Urothelium cell line (cell line): ENCODE measurements at places on chromosomes 13 and 19.

GRCh38 chr19:6590258-6590826 lies 608 bp downstream of the CD70 start:
- DNase-seq, result peak; percentile 27

DNA sequence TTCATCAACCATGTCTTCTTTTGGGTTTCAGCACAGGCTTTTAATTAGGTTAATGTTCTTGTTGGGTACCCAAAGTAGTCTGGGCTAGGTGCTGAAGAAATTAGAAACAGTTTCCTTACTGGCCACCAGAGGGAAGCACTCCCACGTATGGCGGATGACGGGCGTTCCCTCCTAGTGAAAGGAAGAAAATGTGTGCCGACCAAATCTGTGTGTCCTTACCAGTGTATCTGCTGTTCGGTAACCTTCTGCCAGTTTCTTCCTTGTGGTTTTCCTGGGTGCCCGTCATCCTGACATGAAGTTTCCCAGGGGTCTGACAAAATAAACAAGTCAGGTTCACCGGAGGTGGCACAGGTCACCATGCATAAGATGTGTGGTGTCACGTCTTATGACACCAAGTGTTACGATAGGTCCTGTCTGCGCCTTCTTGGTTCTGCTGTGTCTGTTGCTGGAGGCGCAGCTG lies 6.0 kb upstream of the WDR88 start:
- DNase-seq, result peak; percentile 73

DNA sequence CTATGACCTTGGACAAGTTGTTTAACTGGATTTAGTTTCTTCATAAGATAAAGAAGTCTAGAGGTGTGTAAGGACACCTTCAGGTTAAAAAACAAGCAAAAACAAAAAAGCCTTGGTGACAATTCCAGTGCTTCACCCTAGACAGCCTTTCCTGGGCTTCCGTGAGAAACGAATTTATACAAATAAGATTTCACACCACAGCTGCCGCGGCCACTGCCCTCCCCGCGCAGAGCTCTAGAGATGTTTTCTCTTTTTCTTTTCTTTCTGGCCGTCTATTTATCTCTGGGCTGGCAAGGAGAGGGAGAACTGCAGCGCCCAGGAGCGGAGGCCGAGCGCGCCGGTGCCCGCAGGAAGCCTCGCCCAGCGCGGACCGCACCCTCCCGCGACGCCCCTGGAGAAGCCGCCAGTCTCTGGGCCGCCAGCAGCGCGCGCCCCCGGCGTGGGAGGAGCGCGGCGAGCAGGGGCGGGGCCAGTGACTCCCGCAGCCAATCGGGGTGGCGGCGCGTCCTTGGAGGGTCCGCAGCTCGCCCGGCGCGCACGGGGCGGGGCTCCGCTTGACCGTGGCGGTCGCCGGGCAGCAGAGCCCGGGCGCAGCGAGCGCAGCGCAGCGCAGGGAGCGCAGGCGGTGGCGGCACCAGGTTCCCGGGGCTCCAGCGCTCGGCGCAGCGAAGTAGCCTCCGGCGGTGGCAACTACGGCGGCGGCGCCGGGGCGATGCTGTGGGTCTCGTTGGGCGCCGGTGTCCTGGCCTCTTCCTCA lies 107.0 kb downstream of the RXFP2 start:
- DNase-seq, result peak; percentile 90

- no peak for DNase-seq
These were observed 4.1 kb upstream of the IGSF23 start for GRCh38 chr19:44609219-44609618.

DNA sequence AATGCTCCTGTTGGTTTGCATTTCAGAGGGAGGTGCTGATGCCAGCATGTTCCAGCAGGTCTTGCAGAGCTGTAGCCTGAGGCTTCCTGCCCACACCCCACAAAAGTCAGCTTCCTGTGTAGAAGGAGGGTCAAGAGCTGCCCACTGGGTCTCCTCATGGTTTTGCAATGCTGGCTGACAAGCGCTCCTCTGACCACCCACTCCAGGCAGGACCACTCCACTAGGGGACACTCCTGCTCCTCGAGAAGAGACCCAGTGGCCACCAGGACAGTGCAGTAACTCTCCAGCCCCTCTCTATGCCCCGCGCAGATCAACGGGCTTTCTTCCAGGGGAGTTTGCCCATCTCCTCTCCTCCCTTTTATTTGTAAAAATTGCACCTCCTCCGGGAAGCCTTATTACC lies 72.9 kb upstream of the UQCRFS1 start:
- DNase-seq, result peak; percentile 45

DNA sequence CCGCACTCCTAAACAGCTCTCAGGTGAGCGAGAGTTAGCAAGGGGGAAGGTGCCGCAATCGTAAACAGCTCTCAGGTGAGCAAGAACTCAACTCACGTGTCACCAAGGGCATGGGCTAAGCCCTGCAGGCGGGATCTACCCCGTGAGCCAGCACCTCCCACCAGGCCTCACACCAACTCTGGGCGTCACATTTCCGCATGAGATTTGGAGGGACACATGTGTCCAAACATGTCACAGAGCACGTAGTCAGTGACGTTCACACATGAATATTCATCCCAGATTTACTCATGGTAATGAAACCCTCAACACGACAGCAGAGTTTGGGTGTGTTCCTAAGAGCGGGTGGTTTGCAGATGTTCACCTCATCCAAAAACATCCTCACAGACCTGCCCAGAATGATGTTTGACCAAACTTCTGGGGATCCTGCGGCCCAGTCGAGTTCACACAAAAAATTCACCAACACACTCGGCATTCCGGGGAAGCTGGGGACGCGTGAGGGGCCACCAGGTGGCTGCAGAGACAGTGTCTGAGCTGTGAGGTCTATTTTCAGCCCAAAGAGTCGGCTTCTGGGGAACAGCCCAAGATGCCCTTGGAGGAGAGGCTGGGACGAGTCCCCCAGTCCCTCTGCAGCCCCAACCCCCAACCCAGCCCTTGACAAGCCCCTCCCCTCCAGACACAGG lies 19.6 kb downstream of the C2CD4C start:
- DNase-seq, result no peak

GRCh38 chr13:98214008-98214643 lies 37.1 kb upstream of the RNF113B start:
- DNase-seq, result no peak

DNA sequence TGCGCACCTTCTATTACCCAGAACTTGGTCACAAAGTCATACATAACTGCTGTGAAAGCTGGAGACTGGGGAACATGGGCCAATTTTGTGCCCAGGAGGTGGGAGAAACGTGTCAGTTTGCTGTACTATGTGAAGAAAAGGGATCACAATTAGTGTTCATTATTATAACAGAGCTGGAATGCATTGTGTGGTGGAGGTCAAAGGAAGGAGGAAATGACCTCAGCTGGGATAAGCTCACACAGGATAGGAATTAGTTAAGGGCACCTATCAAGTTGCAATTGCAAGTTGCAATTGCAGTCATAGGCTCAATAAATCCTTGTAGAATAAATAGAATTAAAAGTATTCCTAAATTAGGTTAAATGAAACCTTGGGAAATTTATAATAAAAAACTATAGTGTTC lies 103.9 kb upstream of the OBI1 start:
- DNase-seq, result no peak

DNA sequence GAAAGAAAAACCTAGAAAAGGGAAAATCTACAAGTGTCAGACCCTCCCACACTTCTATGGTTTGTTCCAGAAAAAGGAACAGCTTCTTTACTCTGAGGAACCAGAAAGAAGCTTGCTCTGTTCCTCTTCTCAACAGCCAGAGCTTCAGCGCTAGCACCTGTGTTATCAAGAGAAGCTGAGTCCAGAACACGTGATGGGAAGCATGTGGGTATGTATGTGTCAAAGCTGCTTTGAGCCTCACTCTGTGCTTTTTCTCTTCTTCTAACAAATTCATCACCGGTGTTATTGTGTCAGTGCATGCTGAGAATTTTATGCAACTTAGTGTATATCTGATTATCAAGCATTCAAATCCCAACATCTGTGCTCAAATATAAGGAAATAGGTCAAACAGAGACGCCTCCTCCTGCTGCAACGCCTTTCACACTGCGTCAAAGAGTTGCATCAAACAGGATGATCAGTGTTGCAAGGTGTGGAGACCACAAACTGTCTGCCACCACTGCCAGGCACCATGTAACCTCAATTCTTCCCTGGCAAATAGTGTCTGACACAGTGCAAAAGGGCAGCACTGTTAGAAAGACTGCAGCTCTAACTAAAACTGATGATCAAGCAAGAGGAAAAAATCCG lies 83.9 kb downstream of the LRRC63 start:
- peak; percentile 5 for DNase-seq

- peak; percentile 27 for DNase-seq
These were observed 8.7 kb upstream of the KLF2 start for GRCh38 chr19:16315825-16316505.

DNA sequence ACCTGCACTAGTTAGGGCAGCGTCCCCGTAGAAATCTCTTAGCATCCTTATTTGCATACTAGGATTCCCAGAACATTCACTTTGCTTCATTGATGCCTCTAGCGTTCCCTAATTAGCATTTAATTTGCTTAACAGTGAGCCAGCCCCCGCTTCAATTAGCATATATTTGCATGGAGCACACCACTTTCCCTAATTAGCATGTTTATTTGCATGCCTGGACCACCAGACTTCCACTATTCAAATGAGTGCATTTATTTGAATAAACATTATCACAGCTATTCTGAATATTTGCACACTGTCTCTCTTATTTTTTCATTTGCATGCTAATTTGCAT lies 69.6 kb downstream of the RYR1 start:
- no peak for DNase-seq

DNA sequence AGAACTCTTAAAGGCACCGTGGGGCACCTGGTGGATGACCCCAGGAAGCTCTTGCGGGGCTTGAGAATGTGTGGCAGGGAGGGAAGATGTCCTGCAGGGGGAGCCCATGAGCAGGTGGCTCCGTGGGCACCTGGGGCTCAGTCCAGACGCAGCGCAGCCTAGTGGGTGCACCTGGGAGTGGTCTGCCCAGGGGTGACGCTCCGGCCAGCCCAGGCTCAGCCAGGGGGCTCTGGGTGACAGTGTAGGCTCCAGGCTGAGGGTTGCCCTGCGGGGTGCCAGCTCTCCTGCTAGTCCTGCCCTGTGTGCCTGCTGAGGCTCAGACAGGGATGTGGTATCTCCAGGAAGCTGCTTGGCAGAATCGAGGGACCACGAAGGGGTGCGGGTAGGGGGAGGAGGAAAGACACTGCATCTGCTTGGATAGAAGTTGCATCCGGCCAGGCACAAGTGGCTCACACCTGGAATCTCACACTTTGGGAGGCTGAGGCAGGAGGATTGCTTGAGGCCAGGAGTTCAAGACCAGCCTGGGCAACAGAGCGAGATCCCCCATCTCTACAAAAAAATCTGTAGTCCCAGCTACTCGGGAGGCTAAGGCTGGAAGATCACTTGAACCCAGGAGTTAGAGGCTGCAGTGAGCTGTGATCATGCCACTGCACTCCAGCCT lies 15.0 kb upstream of the PGLS start:
- DNase-seq, result peak; percentile 66

DNA sequence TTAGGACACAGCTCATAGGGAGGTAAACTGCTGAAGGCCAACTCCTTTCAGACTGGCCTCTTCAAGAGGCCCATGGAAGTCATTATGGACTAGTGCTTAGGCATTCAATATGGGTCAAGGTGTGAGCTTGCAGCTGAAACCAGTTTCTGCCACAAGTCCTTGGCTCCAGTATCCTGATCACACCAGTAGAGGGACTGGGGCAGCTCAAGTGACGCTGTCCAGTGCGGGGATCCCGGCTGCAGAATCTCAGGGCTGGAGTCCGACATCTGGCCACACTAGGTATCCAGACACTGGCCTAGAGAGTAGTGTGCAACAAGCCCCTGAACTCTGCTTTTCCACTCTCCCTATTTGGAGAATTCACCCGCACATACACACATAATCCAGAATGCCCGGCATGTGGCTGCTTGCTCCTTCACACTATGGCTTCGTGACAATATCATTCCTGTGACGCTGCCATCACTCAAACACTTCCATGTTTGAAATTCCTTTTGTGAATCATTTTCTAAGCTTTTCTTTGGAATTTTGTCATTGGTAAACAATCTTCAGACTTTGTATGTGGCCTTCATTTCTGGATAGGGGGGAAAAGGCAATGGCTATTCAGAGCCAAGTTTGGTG lies 425.1 kb downstream of the EFNB2 start:
- DNase-seq, result no peak

GRCh38 chr19:12834976-12835757 lies 788 bp upstream of the RTBDN start:
- no peak for DNase-seq

GRCh38 chr19:54268936-54269335 lies 11.9 kb upstream of the LILRB5 start:
- DNase-seq, result no peak

- DNase-seq, result no peak
These were observed 17.6 kb downstream of the PBX4 start for GRCh38 chr19:19600793-19601330.

GRCh38 chr19:53958823-53959757 lies 3.6 kb upstream of the CACNG8 start:
- DNase-seq, result no peak

DNA sequence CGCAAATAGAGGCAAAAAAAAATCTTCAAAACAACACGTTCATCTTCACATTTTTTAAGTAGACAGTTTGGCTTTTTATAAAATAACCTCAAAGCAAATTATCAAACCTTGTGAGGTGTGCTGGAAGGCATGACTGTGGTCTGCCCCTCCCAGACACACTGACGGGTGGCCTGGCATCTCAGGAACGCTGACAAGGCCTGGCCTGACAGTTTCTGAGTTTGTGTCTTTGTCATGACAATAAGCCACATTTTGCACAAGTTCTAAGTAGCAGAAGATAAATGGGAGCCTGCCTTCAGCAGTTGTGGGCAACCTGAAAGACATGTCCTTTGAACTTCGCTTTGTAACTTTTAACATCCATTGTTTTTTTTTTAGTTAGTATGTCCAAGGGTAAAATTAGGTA lies 38.5 kb downstream of the SOX21 start:
- DNase-seq, result peak; percentile 51

- DNase-seq, result no peak
These were observed 8.5 kb downstream of the MED26 start for GRCh38 chr19:16619457-16619856.

- DNase-seq, result no peak
These were observed 104.5 kb downstream of the PIBF1 start for GRCh38 chr13:72886272-72887067.

DNA sequence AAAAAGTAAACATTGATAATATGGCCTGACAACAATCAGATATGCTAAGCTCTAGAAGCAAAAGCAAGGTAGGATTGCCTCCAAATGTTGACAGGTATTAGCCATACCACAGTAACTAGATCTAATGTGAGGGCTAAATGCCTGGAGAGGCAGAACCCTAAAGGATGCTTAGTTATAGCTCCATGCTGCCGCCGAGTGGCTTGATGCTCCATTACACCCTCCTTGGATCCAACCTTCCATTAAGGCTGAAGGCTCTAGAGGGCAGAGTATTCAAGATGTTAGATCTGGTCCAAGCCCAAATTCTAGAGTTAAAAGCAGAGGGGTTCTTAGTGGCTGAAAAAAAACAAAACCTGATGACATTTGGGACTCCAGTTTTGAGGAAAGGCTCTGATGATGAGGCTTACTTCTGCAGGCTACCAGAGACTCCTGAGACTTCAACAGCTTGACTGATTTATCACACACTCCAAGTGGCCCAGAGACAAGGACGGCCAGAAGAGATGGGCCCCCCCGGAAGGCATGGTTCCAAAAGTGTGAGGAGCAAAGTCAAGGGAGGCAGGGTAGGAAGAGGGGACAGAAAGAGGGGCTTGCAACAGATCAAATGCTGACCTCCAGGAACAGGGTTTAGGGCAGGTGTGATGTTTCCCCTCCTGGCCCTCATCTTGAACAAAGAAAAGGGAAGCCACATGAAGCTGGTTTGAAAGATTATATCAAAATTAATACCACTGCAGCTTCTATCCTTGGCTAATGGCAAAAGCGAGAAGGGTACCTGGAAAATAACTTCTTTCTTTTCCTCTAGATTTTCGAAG lies 21.9 kb upstream of the CPB2 start:
- peak; percentile 63 for DNase-seq

GRCh38 chr13:71380191-71380590 lies 486.8 kb downstream of the DACH1 start:
- no peak for DNase-seq
